ENCODE measurements at places on chromosomes 4 and X.

- DNase-seq, result no peak
Measured at GRCh38 chrX:145630806-145631435, 186.7 kb upstream of the SLITRK2 start.

- DNase-seq, result no peak
Measured at GRCh38 chr4:127012549-127012948, 620.2 kb upstream of the INTU start.

GRCh38 chr4:183413234-183414200, 30.9 kb upstream of the CDKN2AIP start:
- DNase-seq, result no peak

GRCh38 chrX:141185366-141185765, 8.4 kb upstream of the LDOC1 start:
- DNase-seq, result no peak

DNA sequence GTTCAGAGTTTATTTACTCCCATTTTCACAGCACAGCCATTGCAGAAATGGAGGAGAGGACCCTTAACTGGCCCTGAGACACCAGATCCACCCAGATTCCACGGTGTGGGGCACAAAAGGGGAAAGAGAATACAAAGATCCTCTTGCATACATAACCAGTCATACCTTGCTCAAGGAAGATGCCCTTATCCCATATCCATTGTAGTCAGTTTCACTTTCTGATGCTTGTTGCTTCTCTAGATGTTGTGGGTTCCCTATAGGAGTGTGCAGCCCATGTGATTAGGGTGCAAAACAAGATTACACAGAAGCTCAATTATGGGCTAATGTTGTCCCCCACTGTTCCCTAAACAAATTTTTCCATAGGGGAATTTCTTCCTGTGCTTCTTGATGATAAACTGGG, 1309.0 kb upstream of the PABPC4L start:
- DNase-seq, result no peak

Data from CD4-positive, alpha-beta T cell treated with Interleukin-2 at 100 ng/mL for 4 hours (primary cell).